ENCODE measurements at places on chromosomes 7 and 10.

DNA sequence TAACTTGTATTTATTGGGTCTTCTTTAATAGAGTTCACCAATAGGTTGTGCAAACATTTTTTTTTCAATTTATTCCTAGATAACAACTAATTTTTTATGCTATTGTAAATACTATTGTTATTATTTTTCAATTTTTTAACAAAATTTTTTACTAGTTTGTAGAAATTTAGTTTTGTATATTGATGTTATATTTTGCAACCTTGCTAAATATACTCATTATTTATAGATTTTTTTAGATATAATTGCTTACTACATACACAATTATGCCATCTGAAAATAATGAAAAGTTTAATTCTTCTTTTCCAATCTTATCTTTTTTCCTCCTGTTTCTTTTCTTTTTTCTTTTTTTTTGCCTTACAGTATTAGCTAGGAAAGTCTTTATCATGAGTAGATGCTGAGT, 216.9 kb downstream of the SLC25A13 start:
- DNase-seq, result no peak

GRCh38 chr7:121187676-121188075, 141.1 kb upstream of the WNT16 start:
- no peak for DNase-seq

DNA sequence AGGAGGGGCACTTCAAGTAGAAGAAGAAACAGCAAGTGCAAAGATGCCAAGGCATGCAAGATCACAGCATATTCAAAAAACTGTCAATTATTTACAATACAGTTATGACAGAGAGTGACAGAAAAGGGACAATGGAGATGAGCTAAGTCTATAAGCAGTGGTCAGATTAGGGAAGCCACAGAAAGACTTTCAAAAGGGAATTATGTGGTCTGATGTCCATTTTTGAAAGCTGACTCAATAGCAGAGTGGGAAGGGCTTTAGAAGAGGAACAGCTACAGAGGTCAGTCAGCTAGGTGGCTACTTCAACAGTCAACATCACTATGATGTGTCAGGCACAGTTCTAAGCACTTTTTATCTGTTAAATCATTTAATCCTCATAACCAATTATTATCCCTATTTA, 45.2 kb upstream of the SPOCK2 start:
- no peak for DNase-seq

DNA sequence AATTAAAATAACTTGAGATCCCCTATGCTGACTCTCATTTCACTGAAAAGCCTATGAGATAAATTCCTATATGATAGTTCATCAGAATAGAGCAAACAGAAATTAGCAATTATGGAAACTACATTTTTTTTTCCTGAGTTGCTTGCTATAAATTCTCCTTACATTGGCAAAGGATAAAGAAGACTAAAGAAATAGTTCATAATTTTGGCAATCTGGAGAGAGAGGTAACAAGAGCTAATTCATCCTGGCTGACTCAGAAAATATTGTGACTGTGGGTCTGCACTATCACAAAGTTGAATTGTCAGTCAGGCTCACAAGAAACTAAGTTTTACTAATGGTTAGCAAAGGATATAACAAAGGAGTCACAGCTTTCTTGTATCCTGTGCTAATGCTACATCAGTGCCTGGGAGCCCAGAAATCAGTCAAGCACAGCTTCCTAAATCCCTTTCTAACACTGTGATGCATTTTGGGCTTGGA, 483.0 kb downstream of the MAGI2 start:
- DNase-seq, result no peak

DNA sequence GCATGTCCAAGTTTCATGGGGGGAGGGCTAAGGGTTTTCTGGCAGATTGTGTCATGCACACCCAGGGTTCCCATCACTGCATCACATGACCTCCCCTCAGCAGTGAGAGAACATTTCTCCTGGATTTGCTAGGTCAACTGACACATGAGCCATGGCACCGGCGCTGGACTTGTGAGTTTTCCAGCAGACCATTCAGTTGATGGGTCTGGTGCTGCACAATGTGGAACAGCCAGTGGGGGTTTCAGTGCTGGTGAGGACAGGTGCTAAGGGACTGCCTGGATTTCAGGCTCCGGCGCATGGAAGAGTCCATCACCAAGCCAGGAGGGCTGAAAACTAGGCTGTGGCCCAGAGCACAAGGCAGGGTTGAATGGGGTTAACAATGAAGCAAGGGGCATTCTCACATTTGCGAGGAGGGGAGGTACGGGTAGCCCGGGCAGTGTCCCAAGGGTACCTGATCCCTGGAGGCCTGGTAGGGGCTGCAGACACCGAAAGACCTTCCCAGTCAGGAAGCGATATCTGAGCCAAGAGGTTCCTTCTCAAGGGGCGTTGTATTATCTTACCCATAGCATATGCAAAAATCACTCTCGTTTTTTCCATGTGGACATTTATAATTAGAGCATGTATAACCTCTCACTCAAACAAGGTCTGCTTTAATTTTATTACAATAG, 203.0 kb downstream of the TNS3 start:
- no peak for DNase-seq

- DNase-seq, result no peak
Measured at GRCh38 chr7:96719164-96719563, 9.5 kb upstream of the SEM1 start.

DNA sequence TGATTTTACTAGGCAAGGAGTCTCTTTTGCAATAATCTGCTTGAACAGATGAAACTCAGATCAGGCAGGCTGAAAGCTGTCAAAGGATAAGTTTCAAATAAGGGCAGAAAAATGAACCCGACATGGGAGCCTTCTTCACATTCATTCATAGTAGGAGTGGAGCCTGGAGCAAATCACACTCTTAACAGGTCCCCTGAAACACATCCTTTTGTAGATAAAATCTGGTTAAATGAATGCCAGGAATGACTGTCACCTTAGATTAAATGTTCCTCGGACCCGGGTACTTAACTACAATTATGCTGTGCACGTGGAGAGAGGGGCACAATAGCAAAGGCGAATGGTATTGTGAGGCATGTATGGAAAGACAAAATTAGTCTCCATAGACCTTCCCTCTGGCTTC, 344.7 kb upstream of the LRGUK start:
- no peak for DNase-seq

DNA sequence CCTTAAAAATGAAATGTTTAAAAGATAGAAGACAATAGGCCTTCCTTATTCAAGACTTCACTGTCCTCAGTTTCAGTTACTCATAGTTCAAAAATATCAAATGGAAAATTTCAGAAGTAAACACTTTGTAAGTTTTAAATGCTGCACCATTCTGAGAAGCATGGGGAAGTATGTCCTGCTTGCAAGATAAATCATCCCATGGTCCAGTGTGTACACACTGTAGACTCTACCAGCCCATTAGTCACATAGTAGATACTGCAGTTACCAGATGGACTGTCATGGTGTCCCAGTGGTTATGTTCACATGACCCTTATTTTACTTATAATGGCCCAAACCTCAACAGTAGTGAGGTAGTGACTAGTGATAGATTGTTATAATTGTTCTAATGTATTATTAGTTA, 69.5 kb downstream of the PTPN12 start:
- no peak for DNase-seq

DNA sequence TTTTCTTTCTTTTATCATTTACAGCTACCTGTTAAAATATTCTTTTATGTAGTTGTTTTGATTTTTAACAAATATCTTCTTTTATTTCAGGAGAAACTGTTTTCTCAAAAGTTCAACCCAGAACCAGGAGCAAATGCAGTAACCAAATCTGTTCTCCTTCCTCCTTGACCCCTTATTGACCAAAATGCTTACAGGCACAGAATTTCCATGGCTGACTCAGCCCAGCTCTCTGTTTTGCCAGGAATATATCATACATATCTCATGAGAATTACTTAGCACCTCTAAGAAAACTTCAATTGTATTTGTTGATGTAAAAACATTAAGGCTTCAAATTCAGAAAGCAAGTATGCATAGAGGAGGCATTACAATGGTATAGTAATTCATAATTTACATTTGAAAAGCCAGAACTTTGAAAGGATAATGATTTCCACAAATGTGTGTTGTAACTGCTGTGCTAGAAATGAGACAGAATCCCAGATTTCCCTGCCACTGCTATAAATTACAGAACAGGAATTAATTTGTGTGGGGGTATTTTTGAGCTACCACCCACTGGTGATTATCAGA, 2.2 kb downstream of the GSAP start:
- DNase-seq, result no peak

- DNase-seq, result no peak
Measured at GRCh38 chr10:851901-852300, 79.6 kb downstream of the LARP4B start.

- DNase-seq, result no peak
Measured at GRCh38 chr10:18217577-18217976, 77.4 kb downstream of the CACNB2 start.

DNA sequence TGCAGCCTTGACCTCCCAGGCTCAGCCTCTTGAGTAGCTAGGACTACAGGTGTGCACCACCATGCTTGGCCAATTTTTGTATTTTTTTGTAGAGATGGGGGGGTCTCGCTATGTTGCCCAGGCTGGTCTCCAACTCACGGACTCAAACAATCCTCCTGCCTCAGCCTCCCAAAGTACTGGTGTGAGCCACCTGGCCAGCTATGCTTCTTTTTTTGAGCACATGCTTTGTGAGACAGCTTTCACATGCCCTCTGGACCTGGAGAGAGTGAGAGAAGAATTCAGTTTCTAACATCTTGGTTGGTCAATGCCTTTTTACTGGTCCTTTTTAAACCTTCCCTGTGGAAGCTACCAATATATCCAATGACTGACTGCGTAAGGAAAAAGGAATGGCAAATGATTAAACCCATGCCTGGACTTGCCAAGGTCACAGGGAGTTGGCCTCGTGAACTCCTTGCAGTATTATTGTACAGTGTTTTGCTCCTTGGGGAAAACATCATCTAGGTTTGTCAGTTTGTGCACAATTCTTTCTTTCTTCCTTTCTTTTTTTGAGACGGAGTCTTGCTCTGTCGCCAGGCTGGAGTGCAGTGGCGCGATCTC, 6.2 kb upstream of the FOXK1 start:
- DNase-seq, result no peak

DNA sequence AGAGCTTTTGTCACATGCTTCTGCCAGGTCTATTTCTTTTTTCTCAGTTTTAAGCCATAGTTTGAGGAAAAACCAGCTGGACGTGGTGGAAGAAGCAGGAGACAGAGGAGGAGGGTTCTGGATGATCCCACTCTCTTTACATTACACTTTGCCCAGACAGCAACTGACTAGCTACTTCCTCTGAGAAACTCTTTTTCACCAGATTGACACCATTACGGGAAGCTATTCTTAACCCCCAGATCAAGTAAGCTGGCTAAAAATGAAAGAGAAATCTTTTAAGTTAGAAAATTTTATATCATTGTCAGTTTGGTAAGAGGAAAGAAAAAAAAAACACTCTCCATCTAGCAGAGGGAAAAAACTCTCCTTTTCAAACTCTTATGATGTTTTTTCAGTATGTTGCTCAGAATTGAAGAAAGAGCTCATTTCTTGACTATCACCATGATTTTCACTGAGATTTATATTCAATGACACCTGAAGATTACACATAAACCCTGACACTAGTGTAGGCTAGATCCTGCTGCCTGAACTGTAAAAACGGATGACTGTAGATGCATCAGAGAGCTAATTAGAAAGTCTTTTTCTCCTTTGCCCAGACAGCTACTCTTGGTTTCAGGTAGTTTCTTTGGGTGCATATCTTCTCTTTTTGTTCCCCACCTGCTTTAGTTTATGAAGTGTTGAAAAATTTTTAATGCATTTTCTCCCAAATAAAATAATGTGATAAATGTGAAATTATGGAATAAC, 203.1 kb downstream of the TFEC start:
- no peak for DNase-seq

DNA sequence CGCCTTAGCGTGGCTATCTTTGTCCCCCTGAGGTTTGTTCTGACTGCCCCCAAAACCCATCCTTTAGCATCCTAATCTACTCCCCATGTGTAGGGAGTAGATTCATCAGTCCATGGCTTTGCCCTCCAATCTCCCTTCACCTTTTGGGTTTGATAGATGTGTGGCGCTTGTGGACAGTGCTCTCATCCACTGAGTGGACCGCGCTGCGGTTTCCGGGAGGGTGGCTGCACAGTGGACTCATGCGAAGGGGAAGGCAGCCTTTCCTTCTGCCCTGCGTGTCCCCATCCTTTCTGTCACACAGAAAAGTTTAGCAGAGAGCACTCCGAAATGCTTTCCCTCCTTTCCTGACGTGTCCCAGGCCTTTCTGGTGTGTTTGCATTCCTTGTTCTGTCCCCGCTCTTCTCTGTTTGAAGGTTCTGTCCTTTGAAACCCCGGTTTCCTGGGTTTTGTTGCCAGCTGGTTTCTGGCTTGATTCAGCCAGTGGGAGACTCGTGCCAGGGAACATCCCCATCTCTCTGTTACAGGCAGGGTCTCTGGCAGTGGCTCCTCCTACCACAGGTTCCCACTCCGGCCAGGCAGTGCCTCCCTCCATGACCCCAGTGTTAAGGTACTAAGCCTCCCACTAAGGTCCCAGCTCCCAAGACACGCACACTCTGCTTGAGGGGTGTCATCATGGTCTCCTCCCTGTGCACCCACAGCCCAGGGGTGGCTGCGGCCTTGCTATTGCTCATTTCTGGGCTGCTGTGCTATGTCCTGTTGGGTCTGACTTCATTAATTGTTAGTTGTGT, 547.7 kb upstream of the DPP6 start:
- no peak for DNase-seq

DNA sequence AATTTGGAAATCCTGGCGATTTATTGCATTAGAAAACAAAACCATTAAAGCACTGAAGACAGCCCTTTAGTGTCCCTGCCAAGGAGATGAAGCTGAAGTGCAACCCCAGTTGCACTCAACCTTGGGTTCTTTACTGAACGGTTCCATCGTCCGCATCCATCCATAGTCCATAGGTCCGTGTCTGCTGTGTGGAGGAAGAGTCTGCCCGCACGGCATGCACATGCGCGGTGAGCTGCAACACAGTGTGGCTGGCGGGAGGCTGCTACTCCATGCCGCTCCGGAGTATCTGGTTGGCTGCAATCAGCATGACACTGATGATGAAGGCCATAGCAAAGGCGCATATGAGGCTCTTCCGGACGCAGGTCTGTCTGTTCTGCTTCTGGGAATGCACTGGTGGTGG, 624.6 kb downstream of the CALN1 start:
- no peak for DNase-seq

GRCh38 chr7:117051808-117052207, 98.5 kb downstream of the ST7 start:
- no peak for DNase-seq

All from stimulated activated CD8-positive, alpha-beta memory T cell treated with anti-CD3 and anti-CD28 coated beads, Interleukin-2, amount 100 ng/mL, for 1 hour (primary cell).